GM12878 (cell line): ENCODE measurements at places on chromosomes 6 and 20. TPM values are rescaled to one million over a fixed set of nuclear protein-coding genes. Genes with fewer than 3 reads are reported as not detected.

SLC35F1 gene
- 0.05 TPM in 1 of 2 replicates, not detected in the other for total RNA-seq

DNA sequence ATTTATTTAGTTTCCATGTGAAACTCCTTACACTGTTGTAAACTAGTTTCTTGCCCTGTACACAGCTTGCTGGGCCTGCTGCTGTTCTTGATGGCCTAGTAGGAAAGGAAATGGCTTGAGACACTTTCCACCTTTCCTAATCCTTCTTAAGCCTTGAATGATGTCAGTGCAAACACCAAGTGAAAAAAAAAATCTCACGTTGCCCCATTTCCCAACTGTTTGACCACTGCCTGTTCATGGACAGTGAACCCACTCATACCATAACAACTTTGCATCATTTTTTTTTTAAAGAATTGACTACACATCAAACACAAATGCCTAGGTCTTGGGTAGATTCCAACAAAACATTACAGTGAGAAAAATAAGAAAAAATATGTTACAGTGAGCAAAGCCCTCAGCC, 653.6 kb upstream of the FLRT3 start:
- no peak overlapping the region for H3K27ac ChIP-seq
- no peak overlapping the region for H3K4me3 ChIP-seq
- H3K4me1 ChIP-seq, result no peaks in the 10 kb centered on the region
- H3K36me3 ChIP-seq, result no peaks in the 10 kb centered on the region
- H3K27me3 ChIP-seq, result no peaks in the 10 kb centered on the region
- DNase-seq, result no peak

DNA sequence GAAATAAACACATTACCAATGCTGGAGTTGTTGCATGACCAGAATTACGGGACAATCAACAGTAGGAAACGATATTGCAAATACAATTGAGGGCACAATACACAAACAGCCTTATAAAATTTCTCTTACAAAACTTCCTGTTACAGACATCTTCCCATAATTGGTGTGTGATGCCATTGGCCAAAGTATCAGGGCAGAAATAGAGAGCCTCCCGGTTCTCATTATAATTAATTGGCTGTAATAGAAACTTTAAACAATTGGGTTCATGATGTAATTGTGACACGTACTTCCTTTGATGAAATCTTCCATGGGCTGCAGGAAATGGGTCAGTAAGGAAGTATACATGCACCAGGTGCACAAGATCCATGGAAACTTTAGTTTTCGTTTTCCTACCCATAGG, 40.3 kb upstream of the RALGAPA2 start:
- no peaks in the 10 kb centered on the region; the same call in 1 of the 2 replicates for H3K4me1 ChIP-seq
- H3K27me3 ChIP-seq, result no peaks in the 10 kb centered on the region
- H3K27ac ChIP-seq, result no peak overlapping the region
- no peak for DNase-seq
- no peaks in the 10 kb centered on the region for H3K36me3 ChIP-seq

GRCh38 chr6:154648888-154649205, 84.4 kb upstream of the SCAF8 start:
- no peak overlapping the region for H3K27ac ChIP-seq
- no peaks in the 10 kb centered on the region for H3K4me1 ChIP-seq
- H3K36me3 ChIP-seq, result no peaks in the 10 kb centered on the region
- DNase-seq, result no peak

- H3K4me1 ChIP-seq, result no peaks in the 10 kb centered on the region
- no peak overlapping the region for H3K4me3 ChIP-seq
- DNase-seq, result no peak
- no peak overlapping the region for H3K27ac ChIP-seq
Measured at GRCh38 chr6:28751963-28752350, 171.8 kb downstream of the TRIM27 start.

DNA sequence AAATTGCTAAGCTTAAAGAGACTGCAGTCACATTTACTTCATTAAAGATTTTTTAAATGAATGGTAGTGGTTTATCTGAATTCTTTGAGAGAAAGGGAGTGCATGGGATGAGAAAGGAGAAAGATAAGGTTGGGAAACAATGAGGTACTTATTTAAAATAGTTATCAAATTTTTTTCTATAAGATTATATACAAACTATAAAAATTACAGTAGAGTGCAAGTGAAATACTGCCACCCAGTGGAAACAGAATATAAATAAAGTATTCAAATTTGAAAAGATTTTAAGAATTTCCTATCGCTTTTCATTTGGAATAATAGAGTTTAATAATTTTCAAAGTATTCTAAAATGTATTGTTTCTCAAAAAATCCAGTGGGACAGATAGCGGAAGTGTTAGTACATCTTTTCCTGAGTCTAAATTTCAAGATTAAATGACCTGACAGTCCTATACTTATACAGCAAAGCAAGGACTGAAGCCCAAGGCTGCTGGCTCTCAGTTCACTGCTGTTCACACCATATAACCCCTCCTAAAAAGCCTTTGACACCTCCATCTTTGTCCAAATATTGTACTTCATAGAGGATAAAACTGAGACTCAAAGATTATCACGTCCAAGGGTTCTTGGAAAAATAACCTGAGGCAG, 31.1 kb downstream of the EPM2A start:
- no peak overlapping the region for H3K4me3 ChIP-seq
- no peak for DNase-seq
- no peaks in the 10 kb centered on the region for H3K27me3 ChIP-seq
- no peaks in the 10 kb centered on the region for H3K4me1 ChIP-seq

- H3K36me3 ChIP-seq, result no peaks in the 10 kb centered on the region; the same call in none of the 2 replicates
- no peaks in the 10 kb centered on the region for H3K27me3 ChIP-seq
- no peak for DNase-seq
- peak overlapping the region; percentile 99 for H3K27ac ChIP-seq
- peak overlapping the region; percentile 86 for H3K4me3 ChIP-seq
Measured at GRCh38 chr6:42783876-42784642, 2.2 kb downstream of the BICRAL start.
